ENCODE measurements at places on chromosomes 4 and X. TPM values are rescaled to one million over a fixed set of nuclear protein-coding genes. Genes with fewer than 3 reads are reported as not detected.

Gene TRMT10A
- 5.4 TPM for total RNA-seq

Gene FGFBP2
- total RNA-seq: 4.7 TPM

Gene RASL11B
- 0.56 TPM for total RNA-seq

Gene FGD1
- total RNA-seq: 2.4 TPM

Gene FAT4
- 10.2 TPM for total RNA-seq

Gene SMR3B
- not detected for total RNA-seq

Gene PLAC8
- total RNA-seq: 5.1 TPM

Gene GSX2
- not detected for total RNA-seq

DNA sequence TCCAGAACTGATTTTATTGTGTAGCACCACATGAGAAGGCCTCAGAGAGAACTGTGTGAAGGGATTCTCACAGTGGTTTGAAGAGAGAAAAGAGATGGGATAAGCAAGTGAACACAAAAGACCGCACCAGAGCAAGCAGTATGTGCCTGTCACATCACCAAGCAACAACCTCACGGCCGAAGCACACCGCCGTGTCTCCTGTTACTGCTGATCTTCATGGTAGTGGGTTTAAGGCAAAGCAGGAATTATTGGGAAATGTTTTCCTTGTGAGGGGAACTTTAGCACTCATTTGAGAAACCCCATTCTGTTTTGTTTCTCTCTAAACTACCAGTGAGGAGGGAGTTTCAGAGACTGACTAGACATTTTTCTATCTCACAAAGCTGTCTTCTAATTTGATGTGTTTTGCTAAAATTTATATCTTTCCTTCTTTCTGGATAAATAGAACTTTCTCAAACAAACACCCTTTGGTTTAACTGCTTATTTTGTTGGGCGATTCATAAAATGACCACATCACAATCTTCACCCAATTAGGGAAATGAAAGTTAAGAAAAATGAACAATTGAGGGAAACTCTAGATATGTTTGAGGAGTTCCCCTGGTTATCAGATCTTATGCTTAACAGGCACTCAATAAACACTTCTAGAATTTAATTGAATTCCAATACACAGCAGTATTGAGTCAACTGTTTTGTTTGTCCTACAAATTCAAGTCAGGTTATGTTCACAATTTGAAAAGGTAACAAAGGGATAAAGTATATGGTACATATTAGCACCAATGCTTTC lies 16.5 kb downstream of the SH3KBP1 start:
- DNase-seq: no peak

- DNase-seq: no peak
Measured at GRCh38 chr4:110119880-110120279, 78.5 kb downstream of the ELOVL6 start.

- DNase-seq: no peak
Measured at GRCh38 chr4:112516471-112517066, 589 bp upstream of the NEUROG2 start.

DNA sequence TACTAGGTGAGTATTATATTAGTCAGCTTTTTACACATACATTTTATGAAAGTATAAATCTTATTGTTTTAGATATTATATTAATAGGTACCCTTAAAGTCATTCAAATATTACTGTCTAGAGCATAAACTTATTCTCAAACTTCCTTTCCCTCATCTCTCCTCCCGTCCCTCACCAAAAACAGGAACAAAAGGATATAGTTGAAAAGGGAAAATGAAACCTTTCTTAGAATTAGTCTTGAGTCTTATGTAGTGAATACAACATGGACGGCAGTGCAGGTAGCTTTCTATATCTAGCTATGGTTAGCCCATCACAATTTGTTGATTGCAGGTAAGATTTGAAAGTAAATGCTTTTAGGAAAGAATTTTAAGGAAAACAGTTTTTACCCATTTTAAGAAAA lies 65.6 kb downstream of the RBPJ start:
- no peak for DNase-seq

- DNase-seq: no peak
Measured at GRCh38 chr4:182400081-182400480, 156.9 kb downstream of the TENM3 start.

DNA sequence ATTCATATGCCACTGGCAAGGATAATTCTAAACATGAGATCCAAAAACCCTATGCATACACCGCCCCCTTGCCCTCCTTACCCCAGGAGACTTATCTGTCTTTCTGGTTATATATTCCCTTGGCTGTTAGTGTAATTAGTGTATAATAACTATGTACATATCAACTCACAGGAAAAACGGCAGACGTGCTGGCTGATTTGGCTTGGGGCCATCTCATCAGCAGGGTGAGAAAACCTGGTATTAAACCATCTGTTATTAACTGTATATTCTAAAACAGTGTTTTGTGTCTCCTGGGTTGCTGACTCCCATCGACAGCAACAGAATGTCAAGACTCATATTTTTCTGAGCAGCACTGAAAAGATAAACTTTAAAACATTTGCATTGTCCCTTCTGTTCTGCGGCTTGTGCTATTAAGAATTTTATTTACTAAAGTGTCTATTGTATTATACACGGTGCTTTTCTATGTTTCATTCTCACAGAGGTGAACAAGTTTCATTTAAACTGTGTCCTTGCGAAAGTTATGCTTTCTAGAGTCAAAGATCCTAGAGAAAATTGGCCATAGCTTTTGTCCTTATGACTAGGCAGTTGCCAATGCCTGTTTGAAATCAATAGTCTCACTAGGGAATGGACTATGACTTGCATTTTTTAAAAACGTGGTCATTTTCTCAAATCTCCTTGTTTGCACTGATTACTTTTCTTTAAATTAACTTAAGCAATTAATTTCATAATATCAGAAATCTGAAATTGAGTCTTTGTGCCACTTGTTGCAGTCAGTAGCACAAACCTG lies 211.5 kb upstream of the MID1 start:
- DNase-seq: no peak

- peak; percentile 80 for DNase-seq
Measured at GRCh38 chrX:40647307-40648197, at the start of gene CXorf38. Gene CXorf38 (minus strand): TSS chrX:40647561. CDS start chrX:40647520, 41 bp downstream.

- no peak for DNase-seq
Measured at GRCh38 chr4:139460565-139460964, 6.6 kb downstream of the RAB33B start.

- no peak for DNase-seq
Measured at GRCh38 chr4:13849778-13850177, 222.3 kb upstream of the BOD1L1 start.

DNA sequence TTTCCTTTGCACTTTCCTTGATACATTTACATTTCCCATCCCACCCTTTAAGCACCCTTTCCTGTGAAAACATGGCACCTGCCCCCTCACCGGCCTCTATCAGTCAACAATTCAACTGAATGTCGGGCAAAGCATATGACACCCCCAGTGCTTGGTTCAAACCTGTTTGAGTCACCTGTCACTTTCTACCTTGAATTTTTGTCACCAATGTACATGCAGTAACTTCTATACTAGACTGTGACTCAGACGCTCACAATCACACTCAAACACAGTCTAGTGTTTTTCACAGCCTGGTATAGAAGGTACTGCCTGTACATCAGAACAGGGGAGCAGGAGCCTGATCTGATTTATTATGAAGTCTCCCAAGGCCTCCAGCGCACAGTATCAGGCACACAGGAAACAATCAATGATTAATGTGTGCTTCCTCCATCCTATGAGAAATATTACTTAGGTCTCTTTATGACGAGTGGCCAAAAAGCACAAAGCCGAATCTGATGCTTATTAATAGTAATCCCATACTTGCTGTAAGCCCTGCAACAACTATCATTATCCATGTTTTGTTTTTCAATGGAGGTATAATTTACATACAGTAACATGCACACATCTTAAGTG lies 49.2 kb upstream of the FAM9C start:
- no peak for DNase-seq

DNA sequence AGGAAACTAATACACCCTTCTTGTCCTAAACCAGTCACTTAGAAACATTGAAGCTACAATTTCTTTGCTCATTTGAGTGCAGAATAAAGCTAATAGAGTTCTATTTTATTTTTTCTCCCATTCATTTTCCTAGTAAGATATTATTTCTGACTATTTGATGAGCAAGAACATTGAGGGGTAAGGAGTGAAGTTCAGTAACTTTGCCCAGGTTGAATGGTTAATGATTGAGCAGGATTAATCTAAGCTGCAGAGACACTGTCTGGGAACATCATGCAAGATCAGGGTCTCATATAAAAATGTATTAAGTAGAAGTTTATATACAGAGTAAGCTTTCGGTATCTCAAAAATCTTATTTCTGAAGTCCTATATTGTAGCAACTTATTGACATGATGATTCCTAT lies 102.4 kb upstream of the LIMCH1 start:
- no peak for DNase-seq

- DNase-seq: no peak
Measured at GRCh38 chrX:43688586-43688985, 32.5 kb downstream of the MAOA start.

GRCh38 chr4:124468360-124468759 lies 244.2 kb downstream of the ANKRD50 start:
- no peak for DNase-seq
